CD8-positive, alpha-beta T cell (primary cell): ENCODE measurements at places on chromosomes 7 and 10.

GRCh38 chr10:118052816-118053215 lies 6.1 kb upstream of the RAB11FIP2 start:
- no peak for DNase-seq

GRCh38 chr7:25481891-25482290 lies 253.6 kb upstream of the NPVF start:
- no peak for DNase-seq

DNA sequence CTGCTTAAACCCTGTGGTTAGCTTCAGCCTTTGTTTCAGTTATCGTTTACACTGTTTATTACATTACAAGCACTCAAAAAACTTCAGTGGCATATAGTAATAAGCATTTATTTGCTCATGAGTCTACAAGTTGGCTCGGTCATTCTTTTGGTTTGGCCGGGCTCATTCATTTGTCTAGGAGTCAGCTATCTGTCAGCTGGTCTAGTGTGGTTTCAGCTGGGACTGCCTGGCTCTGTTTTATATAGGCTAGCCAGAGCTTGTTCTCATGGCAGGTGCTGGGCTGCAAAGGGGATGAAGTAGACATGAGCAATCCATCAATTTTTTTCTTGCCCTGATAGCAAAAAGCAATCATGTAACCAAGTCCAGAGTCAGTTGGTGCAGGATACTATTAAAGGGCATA lies 103.6 kb downstream of the MKLN1 start:
- DNase-seq: no peak

GRCh38 chr7:111951052-111951451 lies 255.1 kb downstream of the DOCK4 start:
- no peak for DNase-seq

- DNase-seq: no peak
Measured at GRCh38 chr10:49768329-49768728, 6.2 kb upstream of the OGDHL start.

GRCh38 chr10:127937069-127937468 lies 30.2 kb downstream of the PTPRE start:
- DNase-seq: no peak

DNA sequence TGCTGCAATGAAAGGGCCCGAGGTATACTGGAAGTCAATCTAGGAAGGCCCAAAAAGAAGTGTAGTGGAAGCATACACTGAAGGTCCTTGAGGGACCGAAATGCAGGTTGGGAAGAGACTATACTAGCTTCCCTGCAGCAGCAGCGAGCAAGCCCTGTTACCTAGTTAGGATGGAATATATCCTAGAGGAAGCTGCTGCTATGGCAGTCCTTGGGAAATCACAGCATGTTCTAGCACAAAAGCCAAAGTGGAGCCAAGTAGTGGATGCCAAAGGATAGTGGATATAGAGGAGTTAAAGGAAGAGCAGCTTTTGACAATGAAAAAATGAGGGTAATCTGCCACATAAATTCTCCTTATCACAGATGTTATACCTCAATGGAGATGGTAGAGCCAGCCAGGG lies 123.8 kb upstream of the STARD3NL start:
- no peak for DNase-seq

GRCh38 chr7:2154121-2154520 lies 78.6 kb downstream of the MAD1L1 start:
- no peak for DNase-seq

DNA sequence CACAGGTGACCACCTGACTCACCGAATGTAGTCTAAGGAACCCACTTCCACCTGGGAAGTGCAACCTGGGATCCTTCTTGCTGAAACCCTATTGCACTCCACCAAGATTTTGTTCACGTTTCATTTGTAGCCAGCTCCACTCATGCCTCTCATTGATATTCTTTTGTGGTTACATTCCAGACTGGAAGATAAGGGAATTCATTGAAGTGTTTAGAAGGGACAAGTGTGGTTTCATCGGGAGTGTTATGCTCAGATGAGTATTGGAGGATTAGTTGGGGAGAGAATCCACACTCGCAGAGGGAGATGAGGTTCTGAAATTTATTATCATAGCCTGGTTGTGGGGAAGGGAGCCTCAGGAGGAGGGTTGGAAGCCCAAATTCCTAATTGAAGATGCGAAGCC lies 320.4 kb downstream of the KCNMA1 start:
- no peak for DNase-seq
